ENCODE measurements at places on chromosomes 1 and 21.

- DNase-seq = no peak
Measured at GRCh38 chr1:68320349-68320748, 88.0 kb upstream of the WLS start.

DNA sequence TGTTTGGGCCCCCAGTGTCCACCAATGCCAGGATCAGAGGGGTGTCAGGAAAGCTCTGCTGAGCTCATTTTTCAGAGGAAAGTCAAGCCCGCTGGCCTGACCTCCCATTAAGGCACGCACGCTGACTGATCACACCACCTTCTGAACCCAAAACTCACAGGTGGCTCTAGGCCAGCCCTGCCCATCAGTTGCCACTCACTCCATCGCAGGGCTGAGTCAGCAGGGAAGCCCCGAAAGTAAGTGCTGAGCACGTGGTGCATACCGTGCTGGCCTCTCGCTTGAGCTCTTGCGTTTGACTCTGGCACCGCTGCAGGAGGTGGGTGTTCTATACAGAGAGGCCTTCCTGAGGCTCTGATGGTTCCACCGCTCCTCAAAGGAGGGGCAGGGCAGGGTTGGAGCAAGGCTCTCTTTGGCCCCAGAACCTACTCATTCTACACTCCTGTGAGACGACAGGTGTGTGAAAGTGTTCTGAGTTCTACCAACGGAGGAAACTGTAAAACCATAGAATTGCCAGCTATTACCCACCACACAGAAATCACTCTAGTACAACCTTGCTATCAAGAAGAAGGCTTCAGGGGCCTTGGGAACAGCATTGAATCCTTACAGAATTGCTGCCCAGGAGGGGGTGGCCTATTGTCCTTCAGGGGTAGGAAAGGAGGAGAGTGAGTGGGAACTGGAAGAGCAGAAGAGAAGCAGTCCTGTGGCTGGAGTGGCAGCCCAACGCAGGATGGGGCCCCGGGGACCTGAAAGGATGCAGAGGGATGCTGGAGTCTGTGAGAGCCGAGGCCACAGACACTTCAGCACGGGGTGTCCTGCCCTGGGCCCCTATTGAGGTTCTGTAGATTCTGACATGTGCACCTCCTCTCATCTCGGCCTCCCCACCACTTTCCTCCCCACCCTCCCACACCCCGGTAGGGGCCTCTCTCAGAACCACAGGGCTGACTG, 214.7 kb upstream of the EDN2 start:
- DNase-seq = no peak

DNA sequence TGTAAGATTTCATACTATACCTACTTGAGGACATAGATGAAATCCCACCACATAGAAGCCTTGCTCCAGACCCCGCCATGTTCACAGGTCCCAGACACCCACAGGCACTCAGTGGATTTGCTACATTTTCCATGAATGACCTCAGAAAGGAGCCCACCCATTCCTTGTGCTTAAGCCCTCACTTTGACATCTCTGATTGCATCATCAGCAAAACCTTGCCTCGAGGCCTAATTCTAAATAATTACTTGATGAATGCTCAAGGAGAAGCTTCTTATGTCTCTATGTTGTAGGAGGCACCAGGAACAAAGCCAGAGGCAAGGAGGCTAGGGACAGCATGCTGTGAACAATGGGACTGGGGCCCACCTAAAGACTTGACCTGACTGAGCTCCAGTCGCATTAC, 12.1 kb downstream of the OVGP1 start:
- DNase-seq = no peak

DNA sequence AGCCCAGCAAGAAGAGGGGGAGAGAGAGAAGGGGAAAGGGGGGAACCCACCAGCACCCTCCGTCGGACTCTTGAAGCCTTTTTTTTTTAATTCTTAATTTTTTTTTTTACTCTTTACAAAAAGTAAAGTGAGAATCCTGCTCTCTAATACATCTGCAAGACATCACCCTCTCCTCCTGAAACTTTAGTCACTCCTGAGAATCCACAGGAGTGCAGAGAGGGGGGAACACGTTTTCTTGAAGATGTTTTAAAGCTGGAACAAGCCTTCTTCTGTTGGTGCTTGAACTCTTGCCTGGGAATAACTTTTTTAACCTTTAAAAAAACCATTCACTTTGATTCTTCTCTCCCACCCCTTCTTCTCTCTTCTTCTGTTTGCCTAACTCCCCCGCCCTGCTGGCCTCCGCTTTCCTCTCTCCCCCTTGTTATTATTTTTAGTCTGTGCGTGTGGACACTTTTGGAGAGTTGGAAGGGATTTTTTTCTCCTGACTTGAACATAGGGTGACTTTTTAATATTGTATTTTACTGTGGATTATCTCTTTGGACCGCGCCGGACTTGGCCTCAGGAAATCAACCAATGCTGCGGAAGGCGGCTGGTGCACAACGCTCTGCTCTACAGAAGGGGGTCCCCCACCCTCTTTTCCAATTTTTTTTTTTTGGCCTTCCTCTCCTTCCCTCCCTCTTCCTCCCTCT, 383 bp upstream of the PRRX1 start:
- DNase-seq = peak; percentile 61

GRCh38 chr1:7826363-7826762, 26.5 kb downstream of the UTS2 start:
- DNase-seq = no peak

GRCh38 chr1:5818755-5819154, 173.5 kb downstream of the NPHP4 start:
- DNase-seq = no peak

- DNase-seq = no peak
Measured at GRCh38 chr1:87150143-87150542, 178.5 kb upstream of the LMO4 start.

DNA sequence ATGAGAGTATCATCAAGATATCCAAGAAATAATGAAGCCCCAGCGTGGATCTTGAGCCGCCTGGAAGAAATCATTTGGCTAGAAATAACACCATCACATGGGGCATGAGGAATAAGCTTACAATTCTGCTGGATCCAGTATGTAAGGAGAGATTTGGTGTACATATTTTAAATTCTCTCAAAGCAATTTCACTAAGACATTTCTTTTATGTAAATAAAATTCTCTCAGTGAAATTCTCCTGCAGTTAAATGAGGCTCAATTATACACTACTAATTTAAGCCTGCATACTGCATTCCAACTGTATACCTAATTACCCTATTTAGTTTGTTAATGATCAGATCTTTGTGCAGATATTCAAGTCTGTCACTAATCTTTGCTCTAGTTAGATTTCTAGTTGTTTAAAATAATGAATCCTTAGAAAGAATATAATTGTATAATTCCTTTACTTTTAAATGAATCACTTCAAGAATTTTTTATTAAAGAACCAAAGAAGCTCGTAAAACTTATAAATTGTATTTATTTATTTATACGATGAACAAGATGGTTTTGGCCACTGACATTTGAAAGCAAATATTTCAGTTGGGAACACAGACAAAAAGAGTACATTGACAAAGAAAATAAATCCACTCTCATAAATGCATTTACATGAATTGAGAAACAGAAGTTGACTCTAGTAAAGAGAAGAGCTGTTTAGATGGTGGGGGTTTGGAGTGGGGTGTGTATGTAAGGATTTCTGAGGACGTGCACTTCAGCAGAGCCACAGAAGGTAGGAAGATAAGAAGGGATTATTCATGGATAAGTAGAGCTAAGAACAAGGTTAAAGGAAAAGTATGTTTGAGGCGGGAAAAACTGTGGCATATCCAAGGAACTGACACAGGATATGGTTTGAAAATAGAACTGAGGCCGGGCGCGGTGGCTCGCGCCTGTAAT, 466.8 kb downstream of the DSCAM start:
- no peak for DNase-seq

GRCh38 chr1:207115269-207115668, 11.2 kb downstream of the C4BPA start:
- DNase-seq = no peak

- no peak for DNase-seq
Measured at GRCh38 chr1:230160957-230161771, 94.1 kb downstream of the GALNT2 start.

DNA sequence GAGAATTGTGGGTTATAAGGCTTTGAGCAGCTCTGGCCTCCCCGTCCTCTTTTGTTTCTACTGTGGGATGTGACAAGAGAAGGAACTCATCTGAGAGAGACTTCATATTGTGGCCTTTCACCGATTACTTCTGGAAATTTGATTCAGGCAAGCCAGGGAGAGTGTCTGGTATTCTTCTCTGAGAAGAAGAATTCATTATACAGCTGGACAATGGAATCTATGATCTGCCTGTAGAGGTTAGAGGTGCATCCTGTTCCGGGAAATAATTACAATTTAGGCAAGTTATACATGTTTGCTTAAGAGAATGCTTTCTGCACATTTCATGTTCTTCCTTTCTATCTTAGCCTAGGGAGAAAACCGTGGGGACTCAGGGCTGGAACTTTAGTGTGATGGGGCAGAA, 12.8 kb upstream of the RNU1-2 start:
- no peak for DNase-seq

- DNase-seq = no peak
Measured at GRCh38 chr1:169108863-169109560, 2.5 kb downstream of the ATP1B1 start.

- no peak for DNase-seq
Measured at GRCh38 chr1:24189528-24189927, 2.4 kb upstream of the IFNLR1 start.

GRCh38 chr1:53663529-53664300, 75.2 kb downstream of the GLIS1 start:
- no peak for DNase-seq

DNA sequence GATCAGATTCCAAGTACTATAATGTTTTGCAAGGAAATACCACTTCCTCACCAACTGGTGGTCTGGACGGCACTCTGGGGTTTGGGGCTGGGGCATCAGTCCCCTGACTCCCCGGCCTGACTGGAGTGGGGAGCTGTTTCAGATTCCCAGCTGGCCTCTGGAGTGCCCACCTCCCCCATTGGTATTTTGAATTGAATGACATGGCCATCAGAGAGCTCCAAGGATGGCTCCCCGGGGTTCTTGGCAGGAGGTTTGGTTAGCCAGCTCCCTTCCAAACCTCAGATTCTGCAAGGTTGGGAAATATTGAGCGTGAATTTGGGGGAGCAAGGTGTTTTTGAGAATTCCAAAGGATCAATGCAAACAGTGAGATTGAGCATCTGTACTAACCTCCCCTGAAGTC, 2.2 kb upstream of the INAVA start:
- DNase-seq = no peak

GRCh38 chr1:6474815-6475282, 8.9 kb upstream of the TNFRSF25 start:
- no peak for DNase-seq

GRCh38 chr1:219629296-219629880, 16.5 kb upstream of the ZC3H11B start:
- DNase-seq = no peak

DNA sequence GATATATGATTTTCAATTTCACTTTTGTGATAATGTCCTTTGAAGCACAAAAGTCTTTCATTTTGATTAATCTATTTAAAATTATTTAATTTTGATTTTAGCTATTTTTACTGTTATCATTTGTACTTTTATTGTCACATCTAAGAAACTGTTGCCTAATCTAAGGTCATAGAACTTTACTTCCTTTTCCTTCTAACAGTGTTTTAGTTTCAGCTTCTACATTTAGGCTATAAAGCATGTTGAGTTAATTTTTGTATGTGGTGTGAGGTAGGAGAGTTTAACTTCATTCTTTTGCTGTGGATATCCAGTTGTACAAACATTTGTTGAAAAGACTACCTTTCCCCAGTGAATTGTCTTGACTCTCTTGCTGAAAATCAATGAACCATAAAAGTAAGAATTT, 204.5 kb downstream of the TM2D1 start:
- DNase-seq = no peak

GRCh38 chr1:180600343-180600742, 31.5 kb upstream of the XPR1 start:
- no peak for DNase-seq

DNA sequence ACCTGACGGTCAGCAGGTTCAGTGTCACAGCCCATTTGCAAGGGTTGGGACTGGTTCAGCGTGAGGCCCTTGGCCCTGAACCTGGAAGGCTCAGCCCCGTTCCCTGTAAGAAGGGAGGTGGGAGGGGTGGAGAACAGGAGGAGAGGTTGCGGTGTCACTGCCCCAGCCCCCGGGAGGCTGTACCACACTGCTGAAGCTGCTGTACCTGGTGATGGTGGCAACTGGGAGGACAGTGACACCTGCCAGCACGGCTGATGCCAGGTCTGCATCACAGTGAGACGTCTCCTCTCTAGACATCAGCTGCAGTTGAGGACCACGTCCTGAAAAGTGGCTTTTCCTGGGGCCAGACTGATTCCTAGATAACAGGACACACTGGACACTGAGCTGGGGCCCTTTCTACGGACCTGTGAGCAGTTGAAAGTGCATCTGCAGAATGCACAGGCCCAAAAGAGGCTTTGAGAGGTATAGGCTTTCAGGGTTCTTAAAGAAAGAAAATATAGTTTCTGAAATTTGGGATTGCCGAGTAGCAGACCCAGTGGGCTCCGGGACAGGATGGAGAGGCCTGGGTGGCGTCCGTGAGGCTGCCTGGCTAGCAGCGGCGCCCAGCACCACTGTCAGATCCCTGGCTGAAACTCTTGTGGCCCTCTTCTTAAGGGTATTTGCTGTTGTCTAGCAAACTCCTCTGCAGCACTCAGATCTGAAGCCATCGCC, 47.7 kb downstream of the COQ8A start:
- DNase-seq = no peak

- DNase-seq = no peak
Measured at GRCh38 chr1:81989524-81989923, 188.8 kb downstream of the ADGRL2 start.

GRCh38 chr1:204461331-204462228, 33.0 kb downstream of the PIK3C2B start:
- DNase-seq = no peak

- DNase-seq = no peak
Measured at GRCh38 chr1:210938416-210938925, 195.5 kb downstream of the KCNH1 start.

GRCh38 chr1:26328597-26328996, 10.8 kb downstream of the CD52 start:
- DNase-seq = no peak

DNA sequence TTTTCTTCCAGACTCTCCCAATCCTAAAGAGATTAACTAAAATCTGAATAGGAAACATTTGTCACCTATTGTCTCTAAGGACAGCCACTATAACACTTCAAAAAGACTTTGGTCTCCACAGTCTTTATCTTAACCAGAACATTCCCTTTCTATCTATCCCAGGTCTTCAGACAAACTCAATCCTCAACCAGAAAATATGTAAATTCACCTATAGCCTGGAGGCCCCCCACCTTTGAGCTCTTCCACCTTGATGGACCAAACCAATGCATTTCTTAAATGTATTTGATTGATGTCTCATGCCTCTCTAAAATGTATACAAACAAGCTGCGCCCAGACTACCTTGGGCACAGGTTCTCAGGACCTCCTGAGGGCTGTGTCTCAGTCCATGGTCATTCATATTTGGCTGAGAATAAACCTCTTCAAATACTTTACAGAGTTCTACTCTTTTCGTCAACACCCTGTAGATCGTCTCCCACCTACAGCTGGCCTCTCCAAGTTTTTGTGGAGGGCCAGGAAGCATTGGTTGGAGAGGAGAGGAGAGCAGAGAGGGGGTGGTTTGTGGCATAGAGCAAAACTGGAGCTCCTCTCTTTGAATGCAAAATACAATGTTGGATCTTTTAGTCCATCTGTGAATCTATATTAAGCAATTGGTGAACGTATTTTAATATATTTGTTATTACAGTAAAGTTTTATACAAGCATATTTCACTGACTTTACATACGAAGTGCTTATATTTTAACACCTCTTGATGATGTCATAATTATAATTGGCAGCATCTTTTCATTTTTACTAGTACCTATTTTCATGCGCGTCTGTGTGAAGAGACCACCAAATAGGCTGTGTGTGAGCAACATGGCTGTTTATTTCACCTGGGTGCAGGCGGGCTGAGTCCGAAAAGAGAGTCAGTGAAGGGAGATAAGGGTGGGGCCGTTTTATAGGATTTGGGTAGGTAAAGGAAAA, 230.7 kb upstream of the DUSP10 start:
- no peak for DNase-seq

Data from astrocyte of the spinal cord (primary cell).